ENCODE measurements at places on chromosomes 6 and 20.

DNA sequence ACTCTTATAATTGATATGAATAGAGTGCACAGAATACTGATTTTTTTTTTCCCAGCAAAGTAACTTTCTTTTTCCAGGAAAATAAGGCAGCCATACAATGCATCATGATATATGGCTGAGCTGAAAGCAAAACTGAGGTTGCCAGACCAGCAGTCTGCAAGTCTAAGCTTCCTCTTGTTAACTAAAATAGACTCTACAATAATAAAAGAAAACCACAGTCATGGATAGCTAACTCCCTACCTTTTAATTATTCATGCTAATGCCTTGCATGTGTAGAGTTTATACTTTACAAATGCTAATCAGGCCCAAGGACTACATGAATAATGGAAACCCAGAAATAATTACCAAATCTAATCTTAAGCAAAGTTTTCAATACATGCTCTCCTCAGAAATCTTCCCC, 47.4 kb downstream of the MAP7 start:
- peak; percentile 67 for DNase-seq

GRCh38 chr20:37335642-37336368, 10.1 kb upstream of the SRC start:
- peak; percentile 26 for DNase-seq

DNA sequence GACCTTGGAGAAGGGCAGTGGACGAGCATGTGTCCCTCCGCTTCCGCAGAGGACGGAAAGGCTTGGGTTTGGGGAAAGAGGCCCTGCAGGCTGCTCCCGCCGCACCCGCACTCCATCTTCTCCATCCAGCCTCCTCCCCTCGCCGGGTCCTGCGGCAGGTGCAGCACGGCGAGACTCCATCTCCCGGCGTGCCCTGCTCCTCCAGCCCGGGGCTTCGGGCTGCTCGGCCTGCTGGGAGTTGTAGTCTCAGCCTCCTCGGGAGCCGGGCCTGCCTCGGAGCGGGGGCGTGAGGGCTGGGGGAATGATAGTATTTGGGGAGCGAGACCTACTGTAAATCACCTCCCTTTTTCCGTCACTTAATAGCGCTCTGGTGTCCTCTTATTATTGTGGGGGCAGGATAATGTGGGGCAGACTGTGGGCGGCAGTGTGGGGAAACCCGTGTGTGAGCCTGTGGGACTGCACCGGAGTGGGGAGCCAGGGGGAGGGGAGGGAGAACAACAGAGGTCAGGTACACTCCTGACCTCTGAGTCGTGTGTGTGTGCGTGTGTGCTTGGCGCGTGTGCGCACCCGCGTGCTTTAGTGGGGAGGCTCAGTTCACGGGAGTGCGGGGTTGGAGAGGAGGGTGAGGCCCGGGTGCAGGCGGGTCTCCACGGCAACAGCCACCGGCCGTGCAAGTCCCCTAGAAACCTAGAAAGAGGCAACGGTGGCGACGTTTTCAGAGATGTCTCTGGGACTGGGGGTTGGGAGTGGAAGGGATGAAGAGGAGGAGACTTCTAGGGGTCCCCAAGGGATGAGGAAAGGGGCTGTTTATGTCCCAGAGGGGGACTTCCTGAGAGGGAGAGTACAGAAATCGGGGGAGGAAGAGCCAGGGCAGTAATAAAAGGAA, 4.1 kb downstream of the TTBK1 start:
- peak; percentile 34 for DNase-seq

DNA sequence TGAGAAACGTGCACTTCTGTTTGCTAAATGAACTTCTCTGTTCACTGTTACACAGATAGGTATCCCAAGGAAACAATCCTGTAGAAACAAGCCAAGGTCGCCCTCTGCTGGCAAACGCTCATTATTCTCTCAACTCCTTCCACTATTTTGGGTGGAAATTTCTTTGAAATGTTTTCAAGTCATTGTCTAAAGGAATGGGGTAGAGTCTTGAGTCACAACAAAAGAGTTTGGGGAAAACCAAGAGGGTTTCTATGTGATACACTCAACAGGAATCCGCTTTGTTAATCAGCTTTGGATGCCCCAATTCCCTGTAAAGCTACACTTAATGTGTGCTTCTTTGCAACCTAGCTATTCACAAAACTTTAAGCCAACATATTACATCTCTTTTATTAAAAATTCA, 4.6 kb upstream of the RAE1 start:
- peak; percentile 70 for DNase-seq

DNA sequence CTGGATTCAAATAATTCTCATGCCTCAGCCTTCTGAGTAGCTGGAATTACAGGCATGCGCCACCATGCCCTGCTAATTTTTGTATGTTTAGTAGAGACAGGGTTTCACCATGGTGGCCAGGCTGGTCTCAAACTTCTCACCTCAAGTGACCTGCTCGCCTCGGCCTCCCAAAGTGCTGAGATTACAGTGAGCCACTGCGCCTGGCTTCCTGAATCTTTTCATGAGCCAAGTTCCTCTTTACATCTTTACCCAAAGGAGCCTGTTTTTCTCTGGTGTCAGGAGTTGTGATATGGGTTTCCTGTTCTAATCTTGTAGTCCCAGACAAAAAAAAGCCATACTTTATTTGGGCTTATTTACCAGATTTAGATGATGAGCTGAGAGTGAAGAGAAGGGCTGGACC, 34.4 kb downstream of the PCNA start:
- DNase-seq: peak; percentile 81
